Anterior cingulate cortex (tissue), 58 donors: ENCODE measurements at places on chromosomes 5 and 9.

GRCh38 chr9:114666851-114667250 lies 9.2 kb upstream of the TEX53 start:
- no peak for DNase-seq

DNA sequence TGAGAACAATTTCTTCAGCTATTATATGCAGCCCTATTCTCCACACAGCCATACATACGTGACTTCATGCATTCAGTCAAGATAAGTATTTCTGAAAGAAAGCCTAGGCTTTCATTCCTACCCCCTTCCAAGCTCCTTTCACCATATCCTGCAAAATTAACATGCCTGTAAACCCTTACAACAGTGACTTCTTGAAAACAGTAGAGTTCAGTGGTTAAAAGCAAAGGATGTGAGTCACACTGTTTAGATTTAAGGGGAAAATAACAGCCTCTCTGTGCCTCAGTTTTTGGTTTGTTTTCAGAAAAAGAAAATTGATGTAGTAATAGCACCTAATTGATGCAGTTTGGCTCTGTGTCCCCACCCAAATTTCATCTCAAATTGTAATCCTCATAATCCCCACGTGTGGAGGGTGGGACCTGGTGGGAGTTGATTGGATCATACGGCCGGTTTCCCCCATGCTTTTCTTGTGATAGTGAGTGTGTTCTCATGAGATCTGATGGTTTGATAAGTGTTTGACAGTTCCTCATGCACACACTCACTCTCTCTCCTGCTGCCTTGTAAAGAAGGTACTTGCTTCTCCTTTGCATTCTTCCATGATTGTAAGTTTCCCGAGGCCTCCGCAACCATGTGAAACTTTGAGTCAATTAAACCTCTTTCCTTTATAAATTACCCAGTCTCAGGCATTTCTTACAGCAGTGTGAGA lies 264.8 kb downstream of the CETN3 start:
- DNase-seq: no peak

DNA sequence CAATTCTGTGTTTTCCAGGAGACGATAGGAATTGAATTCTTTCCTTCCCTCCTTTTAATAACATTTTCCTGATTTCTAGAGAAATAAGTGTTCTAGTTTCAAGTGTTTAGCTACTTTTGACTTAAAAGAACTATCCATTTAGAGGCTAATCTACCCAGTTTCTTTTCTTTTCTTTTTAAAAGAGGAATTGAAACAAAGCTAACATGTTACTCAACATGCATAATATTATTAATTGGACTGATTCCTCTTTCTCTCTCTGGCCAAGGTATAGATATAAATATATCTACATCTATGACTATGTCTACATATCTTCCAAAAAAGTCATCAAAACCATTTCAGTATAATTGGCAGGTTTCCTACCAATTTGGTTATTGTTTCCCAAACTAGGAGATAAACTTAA lies 309.8 kb downstream of the TRPM3 start:
- DNase-seq: no peak

- no peak for DNase-seq
These were observed at the start of gene PCDHGC4 for GRCh38 chr5:141484641-141485311. Gene PCDHGC4 (plus strand): TSS chr5:141485030. CDS start chr5:141485174, 144 bp downstream.

GRCh38 chr9:13575558-13575957 lies 296.1 kb upstream of the MPDZ start:
- DNase-seq: no peak

- no peak for DNase-seq
These were observed 30.1 kb downstream of the ISOC1 start for GRCh38 chr5:129124608-129125007.

GRCh38 chr5:88888291-88888690 lies 5.3 kb upstream of the MEF2C start:
- DNase-seq: no peak

- DNase-seq: no peak
These were observed 76.5 kb upstream of the IL7R start for GRCh38 chr5:35780236-35780635.

DNA sequence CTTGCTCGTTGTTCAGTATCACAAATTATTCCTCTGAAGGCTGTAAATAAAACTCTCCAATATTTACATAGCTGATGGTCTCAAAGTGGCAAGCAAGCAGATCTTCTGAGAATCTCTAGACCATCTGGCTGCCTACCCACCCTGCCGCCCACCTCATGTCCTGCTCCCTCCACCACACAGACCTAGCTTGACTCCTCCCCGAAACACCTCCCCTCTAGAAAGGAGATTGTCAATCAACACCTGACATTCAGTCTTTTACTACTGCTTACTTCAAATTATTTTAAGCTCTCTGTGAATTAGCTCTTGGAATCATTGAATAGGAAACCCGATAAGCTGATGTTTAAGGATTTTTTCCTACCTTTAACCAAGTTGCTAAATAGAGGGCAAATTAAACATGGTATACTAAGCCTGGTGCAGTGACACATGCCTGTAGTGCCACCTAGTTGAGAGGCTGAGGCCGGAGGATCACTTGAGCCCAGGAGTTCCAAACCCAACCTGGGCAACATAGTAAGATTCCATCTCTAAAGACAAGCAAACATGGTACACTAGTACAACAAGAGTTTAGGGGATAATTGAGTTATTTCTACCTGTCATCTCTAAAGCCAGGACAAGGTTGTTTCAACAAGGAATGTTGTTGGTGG lies 10.9 kb upstream of the SOWAHA start:
- no peak for DNase-seq
